ENCODE measurements at places on chromosomes 12 and 14. TPM values are rescaled to one million over a fixed set of nuclear protein-coding genes. Genes with fewer than 3 reads are reported as not detected.

GRCh38 chr14:75884198-75884611 is 97.6 kb downstream of the TGFB3 start:
- no peaks in the 10 kb centered on the region for H3K36me3 ChIP-seq
- no peak overlapping the region for H3K27ac ChIP-seq
- DNase-seq = peak; percentile 86
- peaks cover 14% of the 10 kb centered on the region for H3K4me1 ChIP-seq
- H3K27me3 ChIP-seq = no peaks in the 10 kb centered on the region

DNA sequence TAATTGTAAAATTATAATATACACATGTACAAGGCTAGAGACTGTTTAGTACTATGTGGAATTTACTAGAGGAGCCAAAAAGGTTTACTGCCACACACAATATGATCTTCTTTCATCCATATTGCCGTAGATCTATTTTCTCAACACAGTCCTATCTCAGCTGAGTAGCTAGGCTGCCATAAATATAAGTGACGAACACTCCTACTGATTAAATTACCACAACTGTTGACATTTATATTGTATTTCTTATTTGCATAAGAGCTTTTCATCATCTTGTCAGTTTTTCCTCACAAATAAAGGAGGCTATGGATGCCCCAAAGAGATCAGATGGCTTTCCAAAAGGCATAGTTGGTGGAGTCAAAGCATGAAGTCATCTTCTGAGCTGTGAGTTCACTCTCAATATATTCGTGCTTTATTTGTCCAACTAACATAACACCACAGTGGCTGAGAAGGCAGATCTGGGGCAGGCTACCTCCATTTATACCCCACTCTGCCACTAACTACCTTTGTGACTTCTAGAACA is 78.6 kb downstream of the CCDC59 start:
- H3K4me1 ChIP-seq = no peaks in the 10 kb centered on the region
- no peak overlapping the region for H3K27ac ChIP-seq
- H3K4me3 ChIP-seq = no peak overlapping the region
- H3K27me3 ChIP-seq = no peaks in the 10 kb centered on the region
- no peaks in the 10 kb centered on the region for H3K36me3 ChIP-seq

GRCh38 chr12:11730299-11731041 is 81.0 kb downstream of the ETV6 start:
- no peaks in the 10 kb centered on the region for H3K27me3 ChIP-seq
- no peak for DNase-seq
- H3K36me3 ChIP-seq = no peaks in the 10 kb centered on the region
- no peak overlapping the region for H3K4me3 ChIP-seq

DNA sequence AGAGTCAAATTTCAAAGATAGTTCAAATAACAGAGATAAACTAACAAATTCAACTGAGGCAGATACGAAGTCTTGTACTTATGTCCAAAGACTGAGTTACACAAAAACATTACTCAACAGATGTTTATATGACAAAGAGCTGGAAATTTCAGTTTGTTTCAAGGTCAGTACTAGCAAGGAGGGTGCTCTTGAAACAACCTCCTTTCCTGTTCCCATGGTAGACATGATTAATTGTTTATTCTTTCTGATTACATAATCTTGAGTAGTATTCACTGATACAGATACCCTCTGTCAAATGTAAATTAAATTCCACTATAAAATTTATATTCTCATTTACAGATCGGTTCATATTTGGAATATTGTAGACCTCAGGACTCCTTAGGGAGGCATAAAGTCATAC is 23.4 kb downstream of the TSPAN8 start:
- H3K36me3 ChIP-seq = no peaks in the 10 kb centered on the region
- H3K4me1 ChIP-seq = no peaks in the 10 kb centered on the region
- H3K27me3 ChIP-seq = no peaks in the 10 kb centered on the region
- DNase-seq = no peak
- no peak overlapping the region for H3K27ac ChIP-seq

DNA sequence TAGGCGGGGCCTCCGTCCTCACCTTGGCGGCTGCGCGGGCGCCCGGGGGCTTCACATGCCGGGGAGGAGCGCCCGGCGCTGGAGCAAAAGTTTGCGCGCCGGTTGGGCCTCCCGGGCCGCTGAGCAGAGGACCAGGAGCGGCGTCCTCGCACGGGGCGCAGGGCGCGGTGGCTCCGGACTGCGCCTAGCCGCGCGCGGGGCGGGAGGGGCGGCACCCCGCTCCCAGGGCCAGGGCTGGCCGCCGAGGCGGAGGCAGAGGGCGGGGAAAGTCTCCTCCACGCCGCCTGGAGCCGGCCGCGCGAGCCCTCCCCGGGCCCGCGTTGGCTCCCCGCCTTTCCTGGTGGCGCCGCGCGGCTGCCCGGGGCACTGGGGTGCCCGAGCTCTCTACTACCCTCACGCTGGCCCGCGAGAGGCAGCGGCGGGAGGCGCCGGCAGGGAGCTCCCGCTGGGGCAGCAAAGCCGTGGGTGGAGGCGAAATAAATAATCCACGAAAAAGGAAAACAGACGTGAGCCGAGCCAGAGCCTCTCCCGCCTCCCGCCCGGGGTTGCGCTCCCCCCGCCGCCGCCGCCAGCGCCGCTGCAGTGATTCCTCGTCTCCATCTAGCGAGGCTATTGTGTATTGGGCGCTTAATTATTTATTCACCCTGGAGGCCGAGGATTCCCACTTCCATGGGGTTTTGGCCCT is 400 bp upstream of the PRIMA1 start:
- no peaks in the 10 kb centered on the region for H3K4me1 ChIP-seq
- H3K4me3 ChIP-seq = no peak overlapping the region
- DNase-seq = no peak
- no peaks in the 10 kb centered on the region for H3K36me3 ChIP-seq

The TTC9 gene
- polyA plus RNA-seq = 0.01 TPM

GRCh38 chr14:80477388-80478160 is 266.3 kb upstream of the DIO2 start:
- H3K27ac ChIP-seq = peak overlapping the region; percentile 76
- H3K36me3 ChIP-seq = no peaks in the 10 kb centered on the region
- no peaks in the 10 kb centered on the region for H3K27me3 ChIP-seq
- no peak overlapping the region for H3K4me3 ChIP-seq

The MSRB3 gene
- 35.7 TPM for polyA plus RNA-seq

The LIN7A gene
- polyA plus RNA-seq = 9.1 TPM

Data from IMR-90 (cell line).